ENCODE measurements at places on chromosomes 2 and 18.

DNA sequence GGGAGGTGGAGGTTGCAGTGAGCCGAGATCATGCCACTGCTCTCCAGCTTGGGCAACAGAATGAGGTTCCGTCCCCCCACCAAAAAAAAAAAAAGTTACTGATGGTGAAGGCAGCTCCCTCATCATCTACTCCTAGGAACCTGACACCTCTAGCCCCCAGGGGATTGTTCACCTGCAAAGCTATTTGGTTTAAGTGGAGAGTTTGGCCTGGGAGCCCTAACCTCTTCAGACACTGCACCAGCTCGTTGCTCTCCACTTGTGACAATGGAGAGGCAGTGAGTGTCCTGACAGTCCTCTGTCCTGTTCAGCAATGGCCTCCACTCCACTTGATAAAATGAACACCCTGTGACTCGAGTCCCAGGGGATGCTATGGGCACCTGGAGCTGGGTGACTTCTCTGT lies 43.5 kb downstream of the ATP6V1C2 start:
- DNase-seq, result no peak

- DNase-seq, result no peak
Observed at GRCh38 chr2:22189893-22190480, 1066.2 kb downstream of the TDRD15 start.

DNA sequence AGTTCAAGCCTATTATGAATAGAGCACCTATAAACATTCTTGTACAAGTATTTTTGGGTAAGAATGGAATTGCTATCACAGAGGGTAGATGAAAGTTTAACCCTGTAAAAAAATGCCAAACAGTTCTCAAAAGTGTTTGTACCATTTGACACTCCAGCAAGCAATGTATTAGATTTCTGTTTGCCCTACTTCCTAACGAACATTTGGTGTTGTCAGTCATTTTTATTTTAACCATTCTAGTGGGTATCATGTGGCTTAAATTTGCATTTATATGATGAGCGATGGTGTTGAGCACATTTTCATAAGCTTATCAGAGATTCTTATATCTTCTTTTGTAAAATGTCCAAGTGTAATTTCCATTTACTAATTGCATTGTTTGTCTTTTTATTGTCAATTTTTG lies 608.2 kb upstream of the ACVR2A start:
- no peak for DNase-seq

- peak; percentile 28 for DNase-seq
Observed at GRCh38 chr2:109474319-109474825, 139.4 kb downstream of the SEPTIN10 start.

- DNase-seq, result no peak
Observed at GRCh38 chr2:188819792-188820191, 154.4 kb upstream of the COL3A1 start.

DNA sequence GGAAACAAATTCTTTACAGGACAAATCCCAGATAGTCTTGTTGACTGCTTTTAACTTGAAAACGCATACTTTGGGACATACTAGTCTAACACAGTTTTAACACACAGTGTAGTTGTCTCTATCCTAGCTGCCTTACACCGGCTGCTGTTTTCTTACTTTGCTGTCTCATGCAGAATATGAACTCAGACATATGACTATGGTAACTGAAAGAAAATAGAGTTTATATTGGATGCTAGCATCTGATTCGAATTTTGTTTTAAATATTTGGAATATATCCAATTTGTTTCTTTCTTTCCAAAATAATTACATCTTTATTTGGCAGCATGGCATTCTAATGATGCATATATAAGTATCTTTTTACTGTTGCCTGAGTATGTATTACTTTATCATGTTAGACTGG lies 69.8 kb downstream of the ANKRD12 start:
- no peak for DNase-seq

- DNase-seq, result no peak
Observed at GRCh38 chr2:172437419-172438341, 10.3 kb downstream of the ITGA6 start.

DNA sequence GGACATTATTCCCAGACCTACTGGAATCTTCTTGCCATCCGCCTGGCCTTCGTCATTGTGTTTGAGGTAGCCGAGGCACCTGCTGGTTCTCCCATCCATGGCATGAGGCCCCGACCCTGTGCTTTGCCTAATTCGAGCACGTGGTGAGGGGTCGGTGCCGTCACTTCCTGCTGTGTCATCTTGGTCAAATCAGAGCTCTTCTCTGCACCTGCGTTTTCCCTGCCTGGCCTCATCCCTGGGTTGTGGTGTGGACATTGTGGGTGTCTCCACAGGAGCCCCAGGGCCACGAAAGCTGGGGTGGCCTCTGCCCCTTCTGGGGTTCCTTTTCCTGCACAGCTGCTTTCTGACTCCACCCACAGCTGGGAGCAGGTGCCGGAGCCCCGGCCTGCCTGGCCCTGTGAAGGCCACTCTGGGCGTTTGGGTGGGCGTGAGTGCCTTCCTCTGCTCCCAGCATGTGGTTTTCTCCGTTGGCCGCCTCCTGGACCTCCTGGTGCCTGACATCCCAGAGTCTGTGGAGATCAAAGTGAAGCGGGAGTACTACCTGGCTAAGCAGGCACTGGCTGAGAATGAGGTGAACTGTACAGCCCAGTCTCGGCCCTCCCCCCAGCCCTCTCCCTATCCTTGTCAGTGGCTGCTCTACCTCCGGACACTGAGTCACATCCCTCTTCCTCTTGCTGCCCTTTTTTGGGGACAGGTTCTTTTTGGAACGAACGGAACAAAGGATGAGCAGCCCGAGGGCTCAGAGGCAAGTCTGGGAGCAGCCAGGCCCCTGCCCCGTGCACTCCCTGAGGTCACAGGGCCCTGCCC lies 34.9 kb downstream of the ANO7 start:
- DNase-seq, result no peak

DNA sequence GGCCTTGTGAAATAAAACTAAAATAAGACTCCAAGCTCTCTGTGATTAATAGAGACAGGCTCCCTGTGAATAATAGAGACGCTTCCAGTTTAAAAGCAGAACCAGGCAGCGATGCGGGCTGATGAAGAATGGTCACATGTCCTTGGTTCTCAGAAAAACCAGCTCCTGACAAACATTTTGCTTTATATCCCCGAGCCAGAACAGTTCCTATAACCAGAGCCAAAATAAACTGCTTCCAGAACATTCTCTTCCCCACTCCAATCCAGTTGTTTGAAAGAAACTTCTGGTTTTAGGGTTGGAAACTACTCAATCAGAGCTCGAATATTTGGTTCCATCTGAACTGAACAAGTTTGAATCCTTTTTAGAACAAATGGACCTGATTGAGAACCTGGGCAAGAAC lies 213.7 kb downstream of the TSN start:
- no peak for DNase-seq

- DNase-seq, result no peak
Observed at GRCh38 chr2:98824256-98825019, 93.5 kb upstream of the MGAT4A start.

- no peak for DNase-seq
Observed at GRCh38 chr2:152189622-152190495, 14.3 kb upstream of the STAM2 start.

DNA sequence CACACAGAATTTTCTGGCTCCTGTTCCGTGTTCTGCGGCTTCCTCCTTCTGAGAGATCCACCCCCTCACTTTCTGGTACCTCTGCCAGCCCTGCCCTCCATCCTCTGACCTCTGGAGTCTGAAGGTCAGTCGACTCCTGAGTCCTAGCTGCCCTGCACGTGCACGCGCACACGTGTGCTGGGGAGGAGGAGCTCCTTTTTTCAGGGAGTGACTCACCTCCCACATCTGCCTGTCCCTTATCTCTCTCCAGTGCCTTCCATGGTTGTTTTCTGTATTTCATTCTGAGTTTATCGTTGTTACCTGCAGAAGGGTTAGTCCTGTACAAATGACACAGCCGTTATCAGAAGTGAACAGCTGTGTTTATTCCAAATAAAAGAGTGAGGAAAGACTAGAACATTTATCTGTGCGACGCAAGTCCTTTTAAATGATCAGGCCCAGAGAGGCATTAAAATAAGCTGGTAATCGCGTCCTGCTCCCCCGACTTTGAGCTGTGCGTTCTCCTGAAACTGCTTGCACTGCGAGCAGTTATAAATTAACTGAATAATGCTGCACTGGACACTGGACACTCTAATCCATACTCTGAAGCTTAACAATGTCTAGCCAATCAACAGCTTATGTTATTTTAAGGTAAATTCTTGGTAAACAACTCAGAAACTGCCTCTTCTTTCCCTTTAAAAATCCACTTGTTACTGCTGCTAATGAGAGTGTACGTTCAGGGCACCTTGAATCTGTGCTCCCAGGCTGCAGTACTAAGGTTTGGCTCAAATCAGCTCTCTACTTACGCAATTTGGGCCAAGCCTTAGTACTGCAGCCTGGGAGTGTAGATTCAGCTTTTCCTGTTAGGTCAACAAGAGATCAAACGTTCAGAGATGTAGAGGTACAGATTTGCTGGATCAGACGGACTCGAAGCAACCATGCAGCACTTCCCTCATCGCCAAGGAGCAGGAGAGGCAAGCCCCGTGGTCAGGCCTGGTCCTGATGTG lies 72.5 kb downstream of the GALR1 start:
- no peak for DNase-seq

DNA sequence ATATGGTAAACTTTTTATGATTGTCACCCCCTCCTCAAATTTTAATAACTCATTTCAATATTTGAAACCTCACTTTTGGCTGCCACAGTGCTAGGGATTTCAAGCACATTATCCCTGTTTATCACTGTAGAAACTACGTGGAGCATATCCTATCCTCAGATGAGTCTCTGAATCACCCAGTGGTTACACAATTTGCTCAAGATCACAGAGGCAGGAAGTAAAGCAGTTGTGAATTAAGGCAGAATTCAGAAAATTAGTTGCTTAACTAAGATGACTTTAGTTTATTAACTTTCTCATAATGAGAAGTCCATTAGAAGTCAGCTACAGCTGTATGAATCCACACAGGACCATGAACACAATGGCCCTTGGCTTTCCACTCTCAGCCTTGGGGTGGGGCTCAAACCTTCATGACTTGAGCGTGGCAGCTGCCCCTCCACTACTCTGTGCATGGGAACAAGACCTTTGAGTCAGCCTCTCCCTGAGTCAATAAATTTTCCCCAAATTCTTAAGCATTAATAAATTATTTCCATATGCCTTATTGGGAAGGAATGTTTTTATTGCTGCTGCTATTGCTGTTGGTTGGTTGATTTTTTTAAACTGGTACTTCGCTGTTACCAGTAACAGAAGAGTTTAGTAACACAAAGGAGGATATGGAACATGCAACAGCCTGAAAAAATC lies 369.0 kb downstream of the CBLN2 start:
- no peak for DNase-seq

DNA sequence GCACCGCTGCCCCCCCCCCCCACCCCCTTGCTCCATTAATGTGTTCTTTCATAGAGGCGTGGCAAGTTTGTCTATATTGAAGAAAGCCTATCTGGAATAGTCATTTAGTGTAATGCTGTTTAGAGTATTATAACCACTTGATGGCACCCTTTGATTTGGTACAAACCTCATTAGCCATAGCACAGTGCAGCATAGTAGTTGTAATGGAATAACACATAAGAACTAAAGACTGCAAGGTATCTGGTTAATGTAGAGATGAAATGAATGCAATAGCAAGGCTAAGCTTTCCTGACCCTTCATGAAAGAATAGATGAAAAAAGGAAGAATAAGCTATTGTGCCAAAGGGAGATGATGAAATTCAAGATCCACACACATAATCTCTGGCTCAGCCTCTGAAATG lies 81.9 kb downstream of the EHBP1 start:
- no peak for DNase-seq

DNA sequence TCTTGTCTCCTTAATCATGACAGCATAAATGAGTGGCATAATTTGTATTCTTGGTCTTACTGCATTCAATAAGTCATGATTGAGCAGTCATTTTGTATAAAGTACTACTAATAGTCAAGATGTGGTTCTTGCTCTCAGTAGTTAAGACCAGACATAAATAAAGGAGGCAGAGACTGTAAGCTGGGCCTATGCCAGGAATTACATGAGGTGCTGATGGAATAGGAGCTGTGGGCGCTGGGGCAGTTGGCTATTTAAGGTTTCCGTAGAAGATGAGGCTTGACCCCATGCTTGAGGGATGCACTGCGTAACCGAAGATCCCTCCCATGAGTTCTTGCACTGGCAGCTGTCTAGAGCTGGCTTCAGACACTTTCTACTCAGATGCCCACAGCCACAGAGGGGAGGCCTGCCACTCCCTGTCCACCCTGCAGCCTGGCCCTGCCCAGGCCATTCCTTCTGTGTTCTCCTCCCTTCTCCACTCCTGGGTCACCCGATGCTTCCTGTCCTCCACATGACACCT lies 150.9 kb upstream of the REV1 start:
- DNase-seq, result no peak

GRCh38 chr2:79387431-79387830 lies 125.4 kb upstream of the CTNNA2 start:
- no peak for DNase-seq

DNA sequence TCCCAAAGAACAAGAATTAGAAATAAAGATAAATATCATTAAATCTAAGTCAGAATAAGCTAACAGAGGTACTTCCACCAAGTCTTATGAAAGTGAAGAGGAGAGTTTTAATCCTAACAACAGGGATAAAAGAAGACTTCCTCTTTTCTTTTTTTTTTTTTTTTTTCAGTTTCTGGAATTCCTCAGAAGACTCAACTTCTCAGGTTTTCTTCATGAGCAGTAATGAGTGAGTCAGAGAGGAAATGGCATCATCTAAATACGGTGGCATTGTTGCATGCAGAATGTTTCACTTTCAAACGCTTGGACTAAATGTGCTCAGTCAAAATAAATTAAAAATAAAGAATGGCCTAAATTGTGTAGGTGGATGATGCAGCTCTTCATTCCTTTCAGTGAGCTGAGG lies 45.6 kb upstream of the ARHGAP15 start:
- no peak for DNase-seq

GRCh38 chr18:13216092-13216582 lies 2.4 kb upstream of the LDLRAD4 start:
- DNase-seq, result peak; percentile 83

GRCh38 chr18:39297225-39297624 lies 1731.6 kb upstream of the CELF4 start:
- DNase-seq, result no peak

- no peak for DNase-seq
Observed at GRCh38 chr2:47541848-47542450, 139.0 kb downstream of the MSH2 start.

DNA sequence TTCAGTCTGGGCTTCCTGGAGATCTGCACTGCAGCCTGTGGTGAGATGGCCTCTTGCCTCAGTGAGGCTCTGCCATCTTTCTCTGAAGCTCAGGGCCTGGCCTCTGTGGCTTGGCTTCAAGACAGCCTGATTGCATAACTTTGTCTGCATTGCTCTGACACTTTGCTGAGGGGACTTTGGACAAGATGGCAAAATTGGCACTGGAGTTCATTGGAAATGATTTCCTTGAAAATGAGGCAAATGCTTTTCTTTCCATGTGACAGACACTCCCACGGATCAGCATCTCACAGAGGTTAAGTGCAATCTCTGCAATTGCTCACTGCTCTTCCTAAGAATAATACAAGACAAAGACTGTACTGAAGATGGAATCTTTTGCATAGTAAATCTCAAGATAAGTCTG lies 166.8 kb downstream of the KCNS3 start:
- DNase-seq, result no peak

- DNase-seq, result no peak
Observed at GRCh38 chr2:101788995-101789970, 91.8 kb downstream of the MAP4K4 start.

Data from H7 (cell line).